ENCODE measurements at places on chromosomes 5 and 9. TPM values are rescaled to one million over a fixed set of nuclear protein-coding genes. Genes with fewer than 3 reads are reported as not detected.

GRCh38 chr5:133664422-133664821 is 52.1 kb upstream of the FSTL4 start:
- no peak for DNase-seq

GRCh38 chr5:110038297-110038997 is 348.7 kb downstream of the MAN2A1 start:
- DNase-seq: no peak

- DNase-seq: no peak
These were observed 97.3 kb upstream of the FBN2 start for GRCh38 chr5:128635379-128635778.

DNA sequence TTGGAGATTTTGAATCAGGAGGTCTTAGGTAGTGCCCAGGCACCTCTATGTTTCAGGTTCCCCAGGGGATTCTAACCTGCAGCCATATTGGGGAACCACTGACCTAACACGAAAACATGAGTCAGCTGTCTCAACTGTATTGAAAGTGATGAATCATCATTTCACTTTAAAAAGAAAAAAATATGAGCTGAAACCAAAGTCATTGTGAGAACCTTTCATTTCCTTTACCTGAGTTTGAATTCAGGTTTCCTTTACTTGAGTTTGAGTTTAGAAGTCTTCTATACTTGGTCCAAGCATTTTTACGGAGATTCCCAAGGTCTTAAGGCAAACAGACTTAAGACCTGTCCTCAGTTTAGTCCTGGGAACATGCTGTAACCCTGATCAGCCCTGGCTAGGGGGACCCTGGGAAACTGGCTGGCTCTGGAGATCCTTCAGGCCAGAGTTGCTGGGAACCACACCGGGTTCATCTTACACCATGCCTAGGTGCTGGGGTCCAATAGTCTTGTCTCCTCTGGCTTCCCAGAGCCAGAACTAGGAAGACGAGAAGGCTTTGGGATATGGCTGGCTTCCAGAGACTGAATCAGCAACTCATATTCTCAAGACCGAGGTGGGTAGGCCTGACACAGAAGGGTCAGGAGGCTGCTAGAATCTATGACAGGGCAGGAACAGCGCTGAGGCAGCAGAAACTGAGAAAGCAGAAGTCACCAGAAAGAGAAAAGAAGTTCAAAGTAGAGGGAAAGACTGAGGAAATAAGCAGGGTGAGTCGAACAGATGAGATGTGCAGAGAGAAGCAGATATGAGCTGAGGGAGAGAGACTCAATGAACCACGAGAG is 16.4 kb upstream of the PDCD1LG2 start:
- no peak for DNase-seq

- DNase-seq: no peak
These were observed 84.7 kb downstream of the TTC39B start for GRCh38 chr9:15222313-15222712.

The CA9 gene
- total RNA-seq: 0.15 TPM

- DNase-seq: peak; percentile 10
These were observed 283.3 kb downstream of the TMEM167A start for GRCh38 chr5:82793808-82794419.

DNA sequence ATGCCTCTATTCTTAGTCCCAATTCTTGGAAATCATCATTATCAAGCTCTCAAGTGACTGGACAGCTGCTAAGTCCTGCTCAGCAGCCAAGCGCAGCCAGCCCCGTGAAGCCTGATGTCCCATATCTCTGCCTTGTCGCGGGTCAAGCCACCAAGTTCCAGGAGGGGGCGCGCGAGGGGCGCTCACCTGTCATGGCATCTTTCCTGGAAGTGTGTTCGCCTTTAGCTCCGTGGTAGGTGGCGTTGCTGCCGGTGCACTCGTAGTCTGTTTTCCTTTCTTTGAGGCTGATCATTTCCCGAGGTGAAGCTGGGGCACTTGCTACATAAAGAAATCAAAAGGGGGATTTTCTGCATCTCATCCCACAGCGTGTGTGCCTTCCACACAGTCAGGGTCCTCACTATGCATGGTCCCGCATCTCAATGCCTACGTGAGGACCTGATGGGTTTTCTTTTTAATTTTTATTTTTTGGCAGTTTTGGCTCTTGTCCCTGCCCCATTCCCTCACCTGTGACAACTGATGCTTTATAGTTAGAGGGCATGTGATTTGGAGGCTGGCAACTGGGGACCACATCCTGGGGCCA is 227.0 kb upstream of the DAP start:
- DNase-seq: no peak

DNA sequence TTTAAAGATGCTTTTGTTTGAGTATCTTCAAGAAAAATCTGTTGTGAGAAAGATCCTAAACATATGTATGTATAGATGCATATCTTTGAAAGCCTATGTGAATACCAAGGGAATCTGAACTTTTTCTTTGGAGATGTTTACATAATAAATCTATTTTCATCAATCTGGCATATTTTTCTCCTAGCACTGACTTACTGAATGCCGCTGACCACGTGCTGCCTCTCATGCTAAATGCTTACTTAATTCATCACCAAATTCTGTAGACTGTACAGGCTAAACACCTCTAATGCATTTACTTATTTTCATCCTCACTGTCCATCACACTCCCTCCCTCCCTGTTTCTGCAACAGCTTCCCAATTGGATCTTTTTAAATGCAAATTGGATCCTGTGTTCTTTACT is 566.2 kb upstream of the WWC1 start:
- no peak for DNase-seq

The EGFLAM gene
- total RNA-seq: 1.2 TPM

The RUSC2 gene
- 42.5 TPM for total RNA-seq

GRCh38 chr9:107703651-107704050 is 214.1 kb upstream of the KLF4 start:
- DNase-seq: no peak

The FOXD4L4 gene
- total RNA-seq: 0.53 TPM

- no peak for DNase-seq
These were observed 11.3 kb upstream of the LOX start for GRCh38 chr5:122089096-122090013.

GRCh38 chr5:31556461-31556860 is 24.4 kb downstream of the C5orf22 start:
- DNase-seq: no peak

DNA sequence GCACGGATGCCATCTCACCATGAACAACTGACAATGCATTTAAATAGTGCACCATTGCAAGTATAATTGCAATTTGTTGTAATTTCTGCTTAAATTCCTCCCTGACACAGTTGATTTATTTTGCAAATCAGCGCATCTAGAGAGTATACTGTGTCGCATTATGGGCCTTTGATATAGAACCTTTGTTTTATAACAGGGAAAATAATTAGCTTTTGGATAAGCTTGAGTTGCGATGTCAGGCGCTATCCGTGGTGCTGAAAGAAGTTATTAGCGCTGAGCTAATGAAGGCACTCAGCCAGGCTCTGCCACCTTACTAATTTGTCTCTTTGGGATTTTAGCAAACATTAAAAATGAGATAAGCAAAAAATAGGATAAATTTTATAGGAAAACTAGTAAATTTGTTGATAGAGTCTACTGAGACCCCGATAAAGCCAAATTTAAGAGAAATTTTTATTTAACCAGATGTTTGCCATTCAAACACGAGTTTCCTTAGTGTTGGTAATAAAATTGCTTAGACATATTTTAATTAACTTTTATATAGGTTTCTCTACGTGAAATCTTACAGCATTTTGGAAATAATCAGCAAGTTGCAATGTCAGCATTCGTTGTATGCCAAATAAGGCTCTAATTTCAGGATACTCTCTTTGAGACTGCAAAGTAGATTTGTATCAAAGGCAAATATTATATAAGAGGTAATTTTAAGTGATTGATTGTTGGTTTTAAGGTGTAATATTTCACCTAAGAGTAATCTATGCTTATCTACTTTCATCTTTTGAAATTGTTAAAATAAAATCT is 355.5 kb downstream of the TLR4 start:
- peak; percentile 10 for DNase-seq

DNA sequence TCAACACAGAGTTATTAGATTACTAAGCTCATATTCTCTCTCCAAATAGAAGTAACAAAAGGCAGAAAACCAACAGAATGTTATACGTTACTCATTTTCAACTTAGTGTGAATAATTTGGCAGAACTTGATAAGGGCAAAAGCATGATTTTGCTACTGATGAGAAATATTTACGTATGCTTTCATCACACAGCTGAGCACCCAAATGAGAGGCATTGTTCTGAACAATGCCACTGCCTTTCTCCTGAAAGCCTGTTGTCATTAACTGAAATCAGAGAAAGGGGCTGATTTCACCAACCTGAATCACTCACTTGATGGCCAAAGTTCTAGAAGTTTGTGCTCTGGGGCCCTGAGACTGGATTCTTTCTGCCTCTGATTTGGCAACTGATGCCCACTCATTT is 367.5 kb upstream of the PTGER4 start:
- DNase-seq: no peak

The DNM1 gene
- total RNA-seq: 7.9 TPM

DNA sequence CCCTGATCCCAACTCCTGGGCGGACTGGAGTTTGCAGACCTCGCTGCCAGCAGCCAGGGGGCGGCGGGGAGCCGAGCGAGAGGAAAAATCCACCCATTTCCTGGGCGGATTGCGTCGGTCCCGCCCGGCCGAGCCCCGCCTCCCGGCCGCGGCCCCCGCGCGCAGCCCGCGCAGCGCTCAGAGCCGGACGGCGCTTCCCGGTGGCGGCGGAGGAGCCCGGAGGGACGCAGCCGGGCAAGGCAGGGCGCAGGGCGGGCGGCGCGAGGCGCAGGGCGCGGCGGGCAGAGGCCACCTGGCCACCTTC is at the start of gene OLFM1:
TSS of gene OLFM1 (plus strand) at position 180 of the 304 bp plus-strand sequence. CDS start 322 bp downstream, outside the sequence.
- no peak for DNase-seq

The SCGB3A2 gene
- total RNA-seq: not detected

The GPSM1 gene
- total RNA-seq: 41.9 TPM

- no peak for DNase-seq
These were observed 119.5 kb upstream of the MTAP start for GRCh38 chr9:21682981-21683380.

DNA sequence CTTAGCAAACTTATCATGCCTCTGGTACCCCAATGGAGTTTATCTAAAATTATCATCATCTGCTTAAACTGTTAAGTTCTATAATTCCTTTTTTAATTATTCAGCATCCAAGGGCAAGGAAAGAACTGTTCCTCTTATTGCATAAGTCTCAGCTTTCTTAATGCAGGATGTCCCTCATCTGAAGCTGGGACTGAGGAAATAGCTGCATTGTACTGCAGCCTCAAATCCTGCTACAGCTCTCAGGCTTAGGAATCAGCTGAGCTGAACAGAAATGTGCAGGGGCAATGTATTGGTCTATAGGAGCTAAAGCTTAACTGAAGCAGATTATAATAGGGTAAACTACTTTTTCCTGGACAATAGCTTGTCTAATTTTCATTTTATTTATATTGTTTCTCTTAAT is 48.0 kb downstream of the HAPLN1 start:
- no peak for DNase-seq

- DNase-seq: no peak
These were observed 54.7 kb upstream of the NEURL1B start for GRCh38 chr5:172586125-172587060.

The GABRA6 gene
- total RNA-seq: not detected

DNA sequence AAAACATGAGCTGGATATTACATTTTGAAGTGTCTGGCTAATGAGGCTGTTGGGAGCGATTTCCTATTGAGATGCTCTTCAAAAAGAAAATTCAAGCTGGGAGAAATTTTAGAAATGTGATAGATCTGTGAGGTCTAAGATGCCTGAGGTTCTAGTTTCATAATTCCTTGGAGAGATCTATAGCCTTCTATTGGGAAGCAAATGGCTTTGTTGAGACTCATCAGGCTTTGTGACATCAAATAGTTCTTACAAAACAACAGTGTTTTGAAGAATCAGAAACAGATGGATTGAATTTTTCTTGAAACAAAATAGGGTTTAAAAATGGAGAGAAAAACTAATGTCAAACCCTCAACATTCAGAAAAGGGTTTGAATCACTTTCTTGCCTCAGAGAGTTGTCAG is 292.9 kb downstream of the NNT start:
- no peak for DNase-seq

DNA sequence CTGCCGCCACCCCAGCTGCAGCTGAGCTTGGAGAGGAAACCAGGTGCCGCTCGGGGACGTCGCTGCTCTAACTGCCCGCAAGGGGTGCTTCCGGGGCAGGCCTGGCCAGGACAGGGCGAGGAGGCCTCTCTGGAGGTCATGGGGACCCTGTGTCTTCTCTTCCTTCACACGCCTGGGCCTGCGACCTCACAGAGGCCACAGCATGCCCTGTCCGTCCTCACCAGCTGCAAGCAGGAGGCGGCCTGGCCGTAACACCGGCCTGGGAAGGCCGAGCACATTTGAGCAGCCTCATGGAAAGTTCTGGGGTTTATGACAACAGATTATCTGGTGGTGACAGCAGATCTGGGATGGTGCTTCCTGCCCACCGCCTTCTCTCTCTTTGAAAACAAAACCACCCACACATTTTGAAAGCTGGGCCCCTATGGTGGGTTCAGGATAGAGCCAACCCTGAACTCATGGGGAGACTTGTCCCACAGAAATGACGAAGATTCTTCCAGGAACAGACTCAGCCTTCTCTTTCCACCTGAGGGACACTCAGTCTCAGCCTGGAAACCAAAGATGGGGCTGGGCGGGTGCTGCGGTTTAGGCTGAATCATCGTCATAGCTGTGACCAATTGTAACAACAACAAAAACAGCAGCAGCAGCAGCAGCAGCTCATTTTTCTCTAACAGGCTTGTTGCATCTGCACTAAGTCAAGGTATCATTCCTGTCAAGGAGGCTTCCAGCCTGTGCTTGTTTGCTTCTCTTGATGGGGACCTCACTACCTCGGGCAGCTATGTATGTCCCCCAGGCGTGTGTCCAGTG is 99.6 kb upstream of the RAPGEF1 start:
- no peak for DNase-seq

DNA sequence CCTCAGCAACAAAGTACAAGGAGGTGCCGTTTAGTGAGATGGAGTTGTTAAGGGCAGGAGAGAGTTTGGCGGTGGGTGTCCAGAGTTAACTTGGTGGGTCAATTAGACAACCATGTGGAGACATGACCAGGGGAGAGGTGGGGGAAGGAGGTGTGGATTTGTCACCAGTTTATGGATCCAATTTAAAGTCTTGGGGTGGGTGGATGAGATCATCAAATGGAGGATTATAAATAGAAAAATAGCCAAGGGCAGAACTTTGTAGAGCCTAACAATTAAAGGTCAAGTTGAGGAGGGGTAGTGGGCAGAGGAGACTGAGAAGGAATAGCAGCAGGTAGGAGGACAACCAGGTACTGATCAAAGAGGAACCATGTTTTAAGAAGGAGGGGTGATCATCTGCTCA is 108.7 kb upstream of the IL12B start:
- no peak for DNase-seq

Data from glomerular endothelial cell (primary cell).